Thoracic aorta (tissue), 2 donors: ENCODE measurements at places on chromosomes 3 and 15. TPM values are rescaled to one million over a fixed set of nuclear protein-coding genes. Genes with fewer than 3 reads are reported as not detected.

DNA sequence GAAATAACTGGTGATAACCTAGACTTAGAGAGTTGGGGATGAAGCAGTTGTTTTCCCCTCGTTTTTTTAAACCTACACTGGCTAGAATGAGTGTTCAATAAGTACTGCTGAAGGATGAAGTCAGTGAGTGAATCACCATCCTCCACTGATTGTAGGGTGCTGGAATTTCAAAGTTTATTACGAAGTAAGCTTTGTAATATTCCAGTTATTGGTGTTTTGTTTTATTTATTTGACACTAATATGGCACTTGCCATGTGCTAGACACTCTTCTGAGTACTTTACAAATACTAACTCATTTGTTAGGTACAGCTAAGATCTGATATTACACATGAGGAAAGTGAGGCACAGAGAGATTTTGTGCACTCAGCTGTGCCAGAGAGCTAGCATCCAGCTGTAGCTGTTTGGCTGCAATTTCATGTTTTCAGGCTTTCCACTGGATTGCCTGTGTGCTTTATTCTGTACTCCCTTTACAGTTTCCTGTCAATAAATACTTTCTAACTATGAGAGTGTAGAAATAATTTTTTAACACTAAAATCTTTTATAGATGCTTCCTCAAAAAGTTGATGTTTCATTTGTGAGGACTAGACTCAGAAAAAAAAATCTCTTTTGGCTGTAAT, 5.8 kb downstream of the MAP2K5 start:
- peaks cover 19% of the 10 kb centered on the region for H3K4me1 ChIP-seq
- no peak overlapping the region for H3K4me3 ChIP-seq
- H3K27me3 ChIP-seq = no peaks in the 10 kb centered on the region
- DNase-seq = no peak
- H3K27ac ChIP-seq = no peak overlapping the region

Gene SAMMSON
- 3.4 TPM for total RNA-seq

Gene CD200R1
- total RNA-seq = 2.6 TPM

Gene GLCE
- 11.8 TPM for total RNA-seq

Gene GABRB3
- 2.0 TPM for total RNA-seq
